ENCODE measurements at places on chromosomes 5 and 9. TPM values are rescaled to one million over a fixed set of nuclear protein-coding genes. Genes with fewer than 3 reads are reported as not detected.

DNA sequence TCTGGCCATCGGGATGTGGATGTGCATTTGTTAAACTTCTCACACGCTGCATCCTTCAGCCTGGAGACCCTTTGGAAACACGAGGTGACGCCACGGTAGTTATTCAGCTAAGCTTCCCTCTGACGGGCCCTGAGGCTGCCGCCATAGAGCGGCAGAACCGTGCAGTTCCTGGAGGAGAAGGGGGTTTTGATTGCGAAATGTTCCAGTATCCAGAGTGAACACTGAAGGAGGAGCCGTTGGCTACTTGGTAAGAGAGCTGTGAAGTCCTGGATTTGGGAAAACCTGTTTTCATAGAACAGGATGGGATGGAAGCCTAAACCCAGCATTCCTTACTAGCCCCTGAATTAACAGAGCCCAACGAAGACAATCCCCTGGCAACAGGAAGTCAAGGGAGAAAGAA, 23.0 kb upstream of the EXOC3 start:
- DNase-seq, result no peak

GRCh38 chr5:50691399-50692016, 25.1 kb downstream of the PARP8 start:
- no peak for DNase-seq

GRCh38 chr9:70531311-70531710, 116.9 kb upstream of the KLF9 start:
- no peak for DNase-seq

GRCh38 chr5:114391321-114391720, 29.5 kb downstream of the KCNN2 start:
- DNase-seq, result no peak

- no peak for DNase-seq
Measured at GRCh38 chr9:115000217-115000639, 69.8 kb upstream of the TNFSF8 start.

DNA sequence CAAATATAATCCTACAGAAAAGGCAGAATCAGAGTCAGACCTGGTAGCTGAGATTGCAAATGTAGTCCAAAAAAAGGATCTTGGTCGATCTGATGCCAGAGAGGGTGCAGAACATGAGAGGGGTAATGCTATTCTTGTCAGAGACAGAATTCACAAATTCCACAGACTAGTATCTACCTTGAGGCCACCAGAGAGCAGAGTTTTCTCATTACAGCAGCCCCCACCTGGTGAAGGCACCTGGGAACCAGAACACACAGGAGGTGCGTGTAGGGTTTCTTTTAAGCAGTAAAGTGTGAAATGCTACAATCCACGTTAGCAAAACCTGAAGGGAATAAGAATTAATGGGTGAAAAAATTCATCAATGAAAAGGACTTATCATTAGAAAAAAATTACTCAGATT, 145.8 kb downstream of the GIN1 start:
- no peak for DNase-seq

- no peak for DNase-seq
Measured at GRCh38 chr5:140828362-140828737, 590 bp downstream of the PCDHA6 start.

DNA sequence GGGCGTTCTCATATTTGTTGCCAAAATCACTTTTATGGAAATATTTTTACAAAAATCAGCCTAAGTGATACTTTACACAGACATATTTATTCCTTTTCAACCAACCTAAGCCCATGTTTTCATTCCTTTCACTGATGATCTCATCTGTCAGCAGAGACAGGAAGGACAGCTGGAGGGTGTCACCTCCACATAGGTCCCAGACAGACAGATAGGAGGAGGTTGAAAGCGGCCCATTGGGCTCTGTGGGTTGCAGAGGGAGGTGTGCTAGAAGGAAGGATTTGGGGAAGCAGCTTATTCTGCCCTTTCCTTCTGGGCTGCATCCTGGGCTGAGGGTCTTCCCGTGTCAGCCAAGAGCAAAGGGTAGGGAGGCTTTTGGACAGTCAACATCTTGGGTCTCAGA, 26.0 kb upstream of the SEMA4D start:
- DNase-seq, result no peak

GRCh38 chr5:180718810-180719453, 20.9 kb downstream of the OR2Y1 start:
- DNase-seq, result no peak

- DNase-seq, result no peak
Measured at GRCh38 chr5:122561209-122561608, 213.7 kb upstream of the SNX2 start.

DNA sequence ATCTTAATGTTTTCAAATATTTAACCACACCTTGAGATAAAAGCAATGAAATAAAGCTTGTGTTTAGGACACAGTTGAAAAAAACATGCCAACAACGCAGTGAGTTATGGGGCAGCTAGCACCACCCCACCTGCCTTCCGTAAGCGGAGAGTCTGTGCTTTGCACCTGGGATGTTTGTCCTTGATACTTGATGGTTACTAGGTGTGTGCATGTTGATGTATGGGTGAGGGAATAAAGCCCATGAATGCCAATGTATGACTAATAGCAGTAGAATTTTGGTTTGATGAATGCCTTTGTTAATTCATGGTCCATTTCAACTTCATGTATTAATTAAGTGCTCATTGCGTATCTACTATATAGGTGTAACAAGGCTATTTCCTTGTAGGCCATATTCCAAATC, 74.0 kb downstream of the PCSK5 start:
- peak; percentile 92 for DNase-seq

- no peak for DNase-seq
Measured at GRCh38 chr5:113156271-113156877, 179.8 kb downstream of the DCP2 start.

GRCh38 chr9:75197561-75197960, 109.2 kb downstream of the OSTF1 start:
- DNase-seq, result no peak

- DNase-seq, result no peak
Measured at GRCh38 chr5:94239266-94239665, 379.1 kb downstream of the KIAA0825 start.

DNA sequence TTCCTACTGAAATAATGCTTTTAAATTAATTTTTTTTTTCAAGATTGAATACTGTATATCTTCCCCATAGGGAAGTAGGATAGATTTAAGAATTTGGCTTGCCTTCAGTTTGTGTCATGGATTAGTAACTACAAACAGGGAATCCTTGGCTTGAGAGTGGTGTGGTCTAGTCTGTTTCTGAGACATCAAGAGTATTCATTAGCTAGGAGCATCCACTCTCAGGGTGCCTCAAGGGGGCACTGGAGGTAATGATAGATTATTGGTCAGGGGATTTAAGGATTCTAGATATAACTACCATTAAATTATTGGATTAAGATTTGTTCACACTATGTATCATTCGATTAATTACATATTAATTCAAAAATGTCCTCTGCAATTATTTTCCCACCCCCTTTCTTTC, 91.8 kb upstream of the TXNDC8 start:
- no peak for DNase-seq

DNA sequence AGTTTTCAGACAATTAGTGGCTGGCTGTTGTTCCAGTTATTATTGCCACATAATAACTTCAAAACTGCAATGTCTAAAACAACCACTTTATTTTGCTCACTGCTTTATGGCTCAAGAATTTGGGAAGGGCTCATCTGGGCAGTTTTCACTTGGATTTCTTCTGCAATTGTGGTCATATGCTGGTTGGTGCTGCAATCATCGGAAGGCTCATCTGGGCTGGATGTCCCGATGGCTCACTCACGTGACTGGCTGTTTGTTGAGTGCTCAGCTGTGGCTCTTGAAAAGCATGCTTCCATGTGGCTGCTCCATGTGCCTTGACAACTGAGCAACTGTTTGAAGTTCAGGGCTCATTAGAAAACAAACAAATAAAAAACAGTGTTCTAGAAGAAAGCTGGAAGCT, 1032.5 kb downstream of the DTWD2 start:
- no peak for DNase-seq

DNA sequence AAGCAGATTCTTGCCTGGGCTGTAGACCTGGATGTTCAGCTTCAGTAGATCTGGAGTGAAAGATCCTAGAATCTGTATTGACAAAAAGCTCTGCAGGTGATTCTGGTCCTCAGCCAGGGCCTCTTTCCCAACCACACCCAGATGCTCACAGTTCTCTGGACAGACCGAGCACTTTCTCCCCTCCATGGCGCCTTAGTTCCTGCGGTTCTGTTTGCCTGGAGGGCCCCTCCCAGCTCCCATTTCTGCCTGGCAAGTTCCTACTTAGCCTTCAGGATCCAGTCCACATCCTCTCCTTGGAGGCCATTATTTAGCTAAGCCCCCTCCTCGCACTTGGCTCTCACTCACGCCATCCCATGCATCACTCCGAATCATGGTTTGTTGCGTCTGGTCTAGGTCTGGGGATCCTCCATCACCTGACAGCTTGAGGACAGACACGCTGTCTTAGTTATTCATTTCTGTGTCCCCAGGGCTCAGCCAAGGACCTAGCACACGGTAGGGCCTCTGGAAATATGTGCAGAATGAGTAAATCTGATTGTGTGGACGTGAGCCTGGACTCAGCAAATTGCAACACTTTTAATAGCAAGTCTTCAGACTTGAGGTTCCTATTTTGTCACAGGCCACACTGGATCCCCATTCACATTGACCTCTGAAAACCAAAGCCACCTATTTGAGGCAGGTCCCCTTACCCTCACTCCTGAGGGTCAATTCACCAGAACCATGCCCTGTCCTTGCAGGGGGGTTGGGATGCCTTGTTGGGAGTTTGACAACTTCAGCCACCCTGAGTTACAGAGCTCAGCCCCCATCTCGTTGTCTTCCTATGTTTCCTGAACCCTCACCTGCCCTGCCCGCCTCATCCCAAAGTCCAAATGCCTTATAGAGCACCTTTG, 50.7 kb downstream of the COL15A1 start:
- DNase-seq, result no peak

- no peak for DNase-seq
Measured at GRCh38 chr5:79872291-79872690, 118.8 kb downstream of the MTX3 start.

GRCh38 chr5:169656125-169656901, 19.2 kb downstream of the DOCK2 start:
- DNase-seq, result no peak

GRCh38 chr5:171577042-171577758, 157.8 kb downstream of the FGF18 start:
- no peak for DNase-seq

- DNase-seq, result peak; percentile 1
Measured at GRCh38 chr9:126456441-126457174, 130.0 kb downstream of the MVB12B start.

GRCh38 chr5:153498516-153498915, 8.0 kb downstream of the GRIA1 start:
- no peak for DNase-seq

- DNase-seq, result peak; percentile 67
Measured at GRCh38 chr5:90050103-90050502, 359.5 kb downstream of the CETN3 start.

DNA sequence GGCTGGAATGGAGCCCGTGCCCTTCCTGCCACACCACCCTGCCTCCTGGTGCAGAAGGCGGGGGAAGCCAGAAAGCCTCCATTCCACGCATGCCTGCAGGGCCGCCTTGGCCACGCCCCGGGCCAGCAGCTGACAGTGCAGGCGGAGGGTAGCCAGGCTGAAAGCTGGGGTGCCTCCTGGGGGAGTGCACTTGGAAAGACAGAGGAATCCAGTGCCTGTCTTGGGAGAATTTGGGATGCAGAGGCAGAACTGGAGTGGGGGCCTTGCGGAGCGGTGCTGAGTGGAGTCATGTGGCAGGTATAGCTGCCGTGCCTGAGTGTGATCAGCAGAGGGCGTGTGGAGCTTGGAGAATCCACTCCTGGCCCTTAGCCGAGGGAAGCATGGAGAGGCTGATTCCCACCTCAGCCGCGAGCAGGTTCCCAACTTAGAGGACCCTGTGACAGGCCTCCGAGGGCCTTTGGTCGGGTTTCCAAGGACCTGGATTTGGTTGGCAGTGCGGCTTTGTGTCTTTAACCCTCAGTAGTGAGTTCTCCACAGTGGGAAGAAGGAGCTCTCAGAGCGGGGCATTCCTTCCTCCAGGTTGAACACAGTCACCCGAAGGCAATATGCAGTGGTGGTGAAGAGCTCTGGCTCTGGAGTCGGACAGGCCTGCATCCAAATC, 9.1 kb upstream of the URM1 start:
- peak; percentile 70 for DNase-seq

GRCh38 chr9:132143359-132143758, 18.5 kb upstream of the NTNG2 start:
- DNase-seq, result no peak

DNA sequence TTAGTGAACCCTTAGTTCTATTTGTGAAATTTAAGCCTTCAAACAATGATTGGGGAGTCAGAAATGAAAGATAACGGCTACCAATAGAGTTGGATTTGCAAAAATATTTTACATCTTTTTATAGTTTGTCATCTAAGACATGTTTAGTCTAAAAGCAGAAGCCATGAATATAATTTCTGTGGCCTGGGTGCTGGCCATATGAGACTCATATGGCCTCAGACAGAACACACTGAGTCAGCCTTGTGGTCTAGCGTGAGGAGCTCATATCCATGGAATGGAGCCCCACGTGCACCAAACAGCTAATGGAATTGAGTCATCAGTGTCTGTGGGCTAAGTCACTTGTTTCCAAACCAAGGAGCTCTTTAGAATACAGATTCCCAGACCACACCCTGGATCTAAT, 240.7 kb upstream of the NREP start:
- DNase-seq, result peak; percentile 99

GRCh38 chr5:102283102-102283797, 12.8 kb downstream of the SLCO4C1 start:
- DNase-seq, result no peak

DNA sequence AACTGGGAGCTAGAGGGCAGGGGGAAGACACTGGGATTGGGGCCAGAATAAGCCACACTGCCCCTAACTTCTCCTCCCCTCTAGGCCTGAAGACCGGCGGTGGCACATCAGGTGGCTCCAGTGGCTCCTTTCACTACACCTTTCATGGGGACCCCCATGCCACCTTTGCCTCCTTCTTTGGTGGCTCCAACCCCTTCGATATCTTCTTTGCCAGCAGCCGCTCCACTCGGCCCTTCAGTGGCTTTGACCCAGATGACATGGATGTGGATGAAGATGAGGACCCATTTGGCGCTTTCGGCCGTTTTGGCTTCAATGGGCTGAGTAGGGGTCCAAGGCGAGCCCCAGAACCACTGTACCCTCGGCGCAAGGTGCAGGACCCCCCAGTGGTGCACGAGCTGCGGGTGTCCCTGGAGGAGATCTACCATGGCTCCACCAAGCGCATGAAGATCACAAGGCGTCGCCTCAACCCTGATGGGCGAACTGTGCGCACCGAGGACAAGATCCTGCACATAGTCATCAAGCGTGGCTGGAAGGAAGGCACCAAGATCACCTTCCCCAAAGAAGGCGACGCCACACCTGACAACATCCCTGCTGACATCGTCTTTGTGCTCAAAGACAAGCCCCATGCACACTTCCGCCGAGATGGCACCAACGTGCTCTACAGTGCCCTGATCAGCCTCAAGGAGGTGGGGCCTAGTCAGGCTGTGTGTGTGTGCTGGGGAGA, 6.8 kb downstream of the DNAJB5 start:
- DNase-seq, result no peak

GRCh38 chr9:131578731-131579504, 33.6 kb downstream of the PRRT1B start:
- no peak for DNase-seq

The NSG2 gene
- not detected for polyA plus RNA-seq

The ORM2 gene
- polyA plus RNA-seq, result not detected

The CHMP5 gene
- 77.4 TPM for polyA plus RNA-seq

The PCDHA2 gene
- polyA plus RNA-seq, result not detected

The SLC28A3 gene
- polyA plus RNA-seq, result 0.10 TPM

The SLC1A3 gene
- polyA plus RNA-seq, result 5.3 TPM

The CARTPT gene
- not detected for polyA plus RNA-seq

The PCDHB2 gene
- polyA plus RNA-seq, result 0.09 TPM

The LHX3 gene
- not detected for polyA plus RNA-seq

The ARHGEF28 gene
- polyA plus RNA-seq, result 55.7 TPM

The PPP6C gene
- polyA plus RNA-seq, result 18.8 TPM
